ENCODE measurements at places on chromosomes 6 and 20.

DNA sequence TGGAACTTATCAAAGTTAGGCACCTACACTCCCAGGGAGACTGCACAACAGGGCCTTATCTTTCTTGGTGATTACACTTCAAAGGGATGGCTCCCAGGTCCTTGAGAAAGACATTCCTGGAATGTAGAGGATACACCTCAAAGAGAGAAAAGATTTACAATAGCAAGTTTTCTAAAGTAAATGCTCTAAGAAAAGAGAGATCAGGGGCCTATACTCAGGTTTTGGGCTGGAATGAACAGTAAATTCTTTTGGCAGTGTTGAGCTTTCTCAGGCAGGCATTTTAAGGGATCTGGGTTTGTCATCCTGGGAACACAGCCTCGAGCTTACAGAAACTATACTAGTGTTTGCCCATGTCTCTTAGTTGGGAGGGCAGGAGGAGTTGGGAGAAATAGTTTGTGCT, 31.7 kb upstream of the ME1 start:
- DNase-seq: no peak

DNA sequence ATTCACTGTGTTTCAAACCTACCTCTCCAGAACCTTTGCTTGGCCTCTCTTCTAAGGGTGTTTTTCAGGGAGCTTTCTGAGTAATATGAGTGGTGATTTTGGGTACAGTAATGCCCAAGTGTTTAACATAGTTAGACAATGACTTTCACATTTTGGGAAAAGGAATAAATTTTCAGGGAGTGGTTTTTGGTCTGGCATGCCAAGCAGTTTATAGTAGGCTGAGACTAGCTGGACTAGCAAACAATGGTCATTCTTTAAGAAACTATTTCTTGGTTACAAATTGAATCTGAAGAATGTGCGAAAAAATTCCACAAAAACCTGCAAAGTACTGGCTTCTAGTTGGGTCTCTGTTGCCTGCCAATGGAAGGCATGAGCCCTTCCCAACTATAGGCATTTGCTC, 15.4 kb downstream of the FNDC1 start:
- no peak for DNase-seq

DNA sequence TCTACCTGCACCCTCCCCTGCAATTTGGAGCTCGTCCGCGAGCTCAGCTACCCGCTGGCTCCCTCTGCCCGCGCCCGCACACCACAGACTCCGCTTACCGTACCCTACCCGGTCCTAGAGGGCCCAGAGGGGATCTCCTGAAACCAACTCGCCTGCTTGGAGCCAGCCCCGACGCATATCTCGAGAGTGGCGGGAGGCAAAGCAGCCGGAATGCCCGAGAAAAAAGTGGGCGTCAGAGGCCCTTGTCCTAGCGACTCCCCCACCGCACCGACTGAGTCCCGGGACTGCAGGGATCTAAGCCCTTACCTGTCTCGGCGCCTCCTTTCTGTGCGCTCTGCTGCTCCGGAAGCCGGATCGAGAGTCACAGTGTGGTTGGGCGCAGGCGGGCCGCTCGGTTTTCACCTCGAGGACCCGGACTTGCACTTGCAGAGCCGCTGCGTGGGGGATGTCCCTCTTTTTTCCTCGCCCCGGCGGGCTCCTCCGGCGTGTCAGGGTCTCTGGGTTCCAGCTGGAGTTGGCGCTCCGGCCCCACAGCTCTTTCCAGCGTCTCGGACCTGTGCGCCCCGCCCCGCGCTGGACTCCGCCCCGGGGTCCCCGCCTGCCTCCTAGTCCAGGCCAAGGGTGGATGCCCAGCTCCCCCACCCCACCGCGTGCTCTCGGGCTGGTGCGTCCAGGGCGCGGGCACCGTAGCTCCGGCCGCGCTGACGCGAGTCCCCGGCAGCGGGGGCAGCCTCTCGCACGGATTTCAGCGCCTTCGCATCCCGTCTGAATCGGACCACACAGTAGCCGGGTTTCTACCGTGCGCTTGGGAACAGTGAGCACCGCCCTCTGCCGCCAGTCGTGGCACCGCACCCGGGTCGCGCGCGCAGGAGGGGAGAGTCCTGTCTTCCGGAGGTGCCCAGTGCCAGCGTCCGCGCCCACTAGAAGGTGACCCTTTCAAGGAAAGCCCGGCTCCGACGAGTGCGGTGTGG, at the start of gene PROKR2:
Gene PROKR2 (minus strand): TSS at position 767 of the 971 bp plus-strand sequence. CDS start 2,585 bp downstream, outside the sequence.
- no peak for DNase-seq

DNA sequence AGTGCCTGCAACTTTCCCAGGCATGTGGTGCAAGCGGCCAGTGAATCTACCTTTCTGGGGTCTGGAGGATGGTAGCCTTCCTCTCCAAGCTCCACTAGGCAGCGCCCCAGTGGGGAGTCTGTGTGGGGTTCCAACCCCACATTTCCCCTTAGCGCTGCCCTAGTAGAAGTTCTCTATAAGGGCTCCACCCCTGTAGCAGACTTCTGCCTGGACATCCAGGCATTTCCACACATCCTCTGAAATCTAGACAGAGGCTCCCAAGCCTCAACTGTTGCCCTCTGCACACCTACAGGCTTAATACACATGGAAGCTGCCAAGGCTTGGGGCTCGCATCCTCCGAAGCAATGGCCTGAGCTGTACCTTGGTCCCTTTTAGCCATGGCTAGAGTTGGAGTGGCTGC, 321.6 kb downstream of the TFAP2A start:
- no peak for DNase-seq

DNA sequence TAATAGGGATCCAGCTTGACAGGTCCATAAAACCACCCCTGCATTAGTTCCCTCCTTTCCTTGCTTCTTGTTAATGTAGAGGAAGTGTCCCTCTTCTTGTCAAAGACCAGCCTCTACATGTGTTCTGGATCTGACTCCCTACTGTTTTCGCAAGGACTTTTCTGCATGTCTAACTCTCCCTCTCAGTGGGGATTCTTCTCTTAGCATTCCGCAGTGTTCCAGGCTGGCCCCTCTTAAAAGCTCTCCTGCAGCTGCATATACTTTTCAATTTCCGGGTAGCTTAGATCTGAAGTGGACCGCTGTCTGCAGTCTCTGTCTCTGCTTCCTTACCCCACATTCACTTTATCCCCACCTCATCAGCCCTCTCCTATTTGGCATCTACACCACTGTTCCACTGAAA, 96.1 kb upstream of the MAN1A1 start:
- no peak for DNase-seq

DNA sequence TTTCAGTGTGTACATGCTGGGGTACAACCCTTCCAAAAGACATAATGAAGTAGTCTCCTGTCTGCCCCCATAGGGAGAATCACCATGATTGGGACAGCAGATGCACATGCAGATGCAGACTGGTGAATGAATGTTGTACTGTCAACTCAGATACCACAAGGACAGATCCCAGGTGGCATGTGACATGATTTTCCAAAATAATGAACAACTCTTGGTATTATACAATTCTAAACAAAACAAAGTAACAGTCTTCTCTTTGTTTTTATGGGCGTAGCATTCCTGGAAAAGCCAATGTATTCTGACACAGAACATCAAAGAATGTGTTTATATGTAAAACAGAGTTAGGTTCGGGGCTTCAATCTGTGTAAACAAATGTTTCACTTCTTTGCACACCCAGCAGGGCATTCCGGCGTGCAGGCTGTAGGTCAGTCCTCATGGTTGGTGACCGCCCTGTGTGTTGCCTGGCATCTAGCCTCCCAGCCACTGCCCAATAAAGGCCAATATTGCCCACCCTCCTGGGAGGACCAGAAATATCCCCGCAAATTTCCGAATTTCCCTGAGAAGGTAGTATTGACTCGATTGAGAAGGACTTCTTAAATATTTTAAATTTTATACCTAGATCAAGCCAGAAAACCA, 127.7 kb downstream of the KLHL32 start:
- no peak for DNase-seq

DNA sequence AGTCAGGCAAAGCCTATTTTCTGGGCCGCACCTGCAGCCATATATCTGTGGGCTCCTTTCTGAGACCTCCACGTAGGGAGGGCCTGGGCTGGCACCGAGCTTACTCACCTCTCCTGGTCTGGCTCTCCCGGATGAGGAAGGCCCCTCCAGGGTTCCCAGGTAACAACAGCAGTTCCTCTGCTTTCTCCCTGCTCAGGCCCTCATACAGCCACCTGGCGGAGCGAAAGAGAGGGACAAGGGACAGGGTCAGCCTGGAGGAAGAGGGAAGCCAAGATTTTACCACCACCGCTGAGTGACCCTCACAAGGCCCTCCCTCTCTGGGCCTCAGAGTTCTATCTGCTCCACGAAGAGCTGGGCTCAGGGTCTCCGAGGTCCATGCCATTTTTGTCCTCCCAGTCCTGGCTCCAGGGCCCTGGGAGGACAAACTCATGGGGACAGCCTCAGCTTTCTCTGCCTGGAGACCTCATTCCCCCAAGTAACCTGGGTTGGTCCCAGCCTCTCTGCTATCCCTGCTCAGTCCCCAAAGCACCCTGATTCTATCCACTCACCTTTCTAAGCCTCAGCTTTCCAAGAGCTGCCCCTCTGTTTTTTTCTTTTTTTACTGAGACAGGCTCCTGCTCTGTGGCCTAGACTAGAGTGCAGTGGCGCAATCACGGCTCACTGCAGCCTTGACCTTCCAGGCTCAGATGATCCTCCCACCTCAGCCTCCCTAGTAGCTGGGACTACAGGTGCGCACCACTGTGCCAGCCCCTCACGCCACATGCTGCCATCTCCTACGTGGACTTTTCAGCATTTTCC, 13.3 kb downstream of the SLA2 start:
- no peak for DNase-seq

DNA sequence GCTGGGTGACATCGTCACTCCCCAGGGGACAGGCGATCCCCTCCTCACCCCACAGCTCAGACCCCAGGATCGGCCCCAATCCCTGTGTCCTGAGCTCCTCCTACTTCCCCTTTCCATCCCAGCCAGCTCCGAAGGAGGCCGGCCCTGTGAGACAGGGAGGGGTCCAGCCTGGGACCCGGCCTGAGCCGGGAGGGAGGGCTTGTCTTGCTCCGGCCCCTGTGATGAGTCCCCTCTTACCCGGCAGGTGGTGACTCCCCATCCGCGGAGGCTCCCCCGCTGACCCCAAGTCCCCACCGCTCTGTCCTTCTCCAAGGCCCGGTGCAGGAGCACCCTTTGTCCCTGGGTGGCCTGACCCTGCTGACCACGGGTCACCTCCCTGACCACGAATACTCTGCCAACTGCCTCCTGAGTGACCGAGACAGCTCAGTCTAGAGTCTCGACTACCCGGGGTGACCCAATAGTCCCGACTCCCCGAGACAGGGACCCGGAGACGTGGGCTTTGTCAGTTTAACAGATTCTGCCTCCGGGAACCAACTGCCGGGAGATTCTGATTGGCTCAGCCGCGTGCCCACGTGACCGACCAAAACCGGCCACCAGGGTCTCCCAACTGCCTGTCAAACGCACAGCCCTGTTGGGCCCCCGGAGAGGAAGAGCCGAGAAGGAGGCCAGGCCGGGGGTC, 187.4 kb upstream of the PROKR2 start:
- no peak for DNase-seq

- peak; percentile 22 for DNase-seq
These were observed 104.0 kb downstream of the ISM1 start for GRCh38 chr20:13325033-13325432.

Data from HTR-8/SVneo (cell line).